ENCODE measurements at places on chromosomes 13 and 19.

GRCh38 chr19:35753634-35754369 is 3.0 kb downstream of the HSPB6 start:
- no peak for DNase-seq

DNA sequence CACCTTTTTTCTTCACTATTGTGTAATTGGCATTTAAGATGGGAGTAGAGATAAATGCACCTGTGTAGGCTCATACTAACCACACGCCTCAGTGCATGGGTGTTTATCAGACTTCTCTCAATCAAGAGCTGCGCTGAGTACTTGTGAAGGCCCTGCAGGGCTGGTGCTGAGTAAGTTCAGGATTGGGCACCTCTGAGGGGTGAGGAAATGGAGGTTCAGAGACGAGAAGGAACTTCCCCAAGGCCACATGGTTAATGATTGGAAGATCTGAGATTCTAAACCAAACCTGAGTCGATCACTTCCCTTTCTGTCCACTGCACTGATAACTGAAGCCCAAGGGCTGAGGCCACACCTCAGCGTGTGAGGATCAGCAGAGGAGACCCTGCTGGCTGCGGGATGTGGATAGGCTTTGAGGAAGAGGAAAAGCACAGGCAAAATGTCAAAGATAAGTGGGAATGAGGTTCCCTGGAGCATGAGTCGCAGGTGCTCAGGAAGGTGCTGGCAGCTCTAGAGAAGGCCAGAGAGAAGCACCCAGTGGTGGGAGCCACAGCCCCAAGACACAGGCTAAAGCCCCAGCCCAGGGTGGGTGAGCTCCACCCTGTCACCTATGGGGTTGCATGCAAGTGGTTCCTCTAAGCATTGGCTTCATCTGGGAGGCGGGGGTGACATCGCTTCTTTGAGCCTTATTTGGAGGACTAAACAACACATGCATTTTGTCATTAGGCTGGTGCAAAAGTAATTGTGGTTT is 32.3 kb upstream of the GJB6 start:
- DNase-seq, result no peak

DNA sequence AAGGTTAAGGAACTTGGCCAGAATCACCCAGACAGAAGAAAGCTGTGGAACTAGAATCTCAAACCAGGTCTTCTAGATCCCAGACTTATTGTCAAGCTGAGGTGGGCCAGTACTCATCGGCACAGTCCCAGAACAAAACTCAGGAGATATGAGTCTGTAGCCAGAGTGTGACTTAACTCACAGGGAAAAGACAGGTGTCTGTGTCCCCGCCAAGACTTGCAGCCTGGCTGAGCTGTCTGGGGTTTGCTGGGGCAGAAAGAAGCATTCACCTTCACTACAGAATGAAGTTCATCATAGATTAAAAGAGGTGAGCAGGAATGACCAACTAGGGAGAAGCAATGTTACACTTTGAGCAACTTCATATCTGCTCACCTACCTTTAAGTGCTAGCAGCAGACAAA is 257.2 kb downstream of the FOXO1 start:
- no peak for DNase-seq

GRCh38 chr13:108877300-108877699 is 247.9 kb downstream of the MYO16 start:
- no peak for DNase-seq

GRCh38 chr19:6718741-6719539 is 1.5 kb downstream of the C3 start:
- peak; percentile 44 for DNase-seq

DNA sequence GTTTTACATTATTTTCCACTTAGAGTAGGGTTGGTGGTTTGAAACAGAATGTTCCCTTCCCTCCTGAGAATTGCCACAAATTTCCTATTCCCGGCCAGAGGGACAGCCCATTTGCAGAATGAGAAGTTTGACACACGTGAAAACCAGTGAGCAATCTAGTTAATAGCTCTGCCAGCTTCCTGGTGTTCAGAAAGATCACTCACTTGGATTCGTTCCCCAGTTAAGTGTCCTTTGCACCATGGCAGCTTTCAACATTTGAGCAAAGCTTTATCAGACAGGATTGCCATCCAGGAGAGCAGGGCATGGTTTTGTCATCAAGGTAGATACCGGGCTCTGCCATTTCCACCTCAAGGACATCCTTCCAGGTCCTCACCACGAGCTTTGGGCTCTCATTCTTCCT is 28.2 kb downstream of the RASL11A start:
- no peak for DNase-seq

DNA sequence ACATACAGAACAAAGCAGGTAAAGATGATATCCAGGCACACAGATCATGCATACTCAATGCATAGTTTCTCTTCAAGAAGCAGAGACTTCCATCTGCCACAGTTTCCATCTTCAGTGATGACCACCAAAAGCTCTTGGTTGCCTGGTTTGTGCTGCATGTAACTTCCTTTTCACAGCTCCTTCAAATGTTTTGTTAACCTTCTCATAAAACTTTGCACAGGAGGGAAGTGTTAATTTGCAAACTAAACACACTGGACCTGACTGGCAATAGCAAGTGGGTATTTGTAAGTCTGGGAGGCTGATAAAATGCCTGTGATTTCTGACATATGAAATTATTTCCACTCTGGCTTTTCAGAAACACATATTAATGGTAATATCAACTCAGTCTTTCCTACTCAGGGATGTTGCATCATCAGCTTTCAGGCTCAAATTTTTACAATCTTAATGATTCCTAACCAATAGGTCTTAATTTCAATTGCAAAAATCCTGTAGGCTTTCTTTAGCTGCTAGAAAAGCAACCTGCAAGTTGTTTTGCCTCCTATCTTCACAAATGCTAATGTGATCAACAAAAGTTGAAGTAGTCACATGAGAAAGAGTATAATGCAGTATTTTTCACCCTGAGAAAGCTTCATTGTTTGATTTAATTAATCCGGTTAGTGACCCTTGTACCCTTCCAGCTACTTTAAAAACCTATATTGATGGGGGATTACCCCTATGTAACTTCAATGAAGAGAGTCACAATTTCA is 575.6 kb downstream of the DIAPH3 start:
- DNase-seq, result no peak

DNA sequence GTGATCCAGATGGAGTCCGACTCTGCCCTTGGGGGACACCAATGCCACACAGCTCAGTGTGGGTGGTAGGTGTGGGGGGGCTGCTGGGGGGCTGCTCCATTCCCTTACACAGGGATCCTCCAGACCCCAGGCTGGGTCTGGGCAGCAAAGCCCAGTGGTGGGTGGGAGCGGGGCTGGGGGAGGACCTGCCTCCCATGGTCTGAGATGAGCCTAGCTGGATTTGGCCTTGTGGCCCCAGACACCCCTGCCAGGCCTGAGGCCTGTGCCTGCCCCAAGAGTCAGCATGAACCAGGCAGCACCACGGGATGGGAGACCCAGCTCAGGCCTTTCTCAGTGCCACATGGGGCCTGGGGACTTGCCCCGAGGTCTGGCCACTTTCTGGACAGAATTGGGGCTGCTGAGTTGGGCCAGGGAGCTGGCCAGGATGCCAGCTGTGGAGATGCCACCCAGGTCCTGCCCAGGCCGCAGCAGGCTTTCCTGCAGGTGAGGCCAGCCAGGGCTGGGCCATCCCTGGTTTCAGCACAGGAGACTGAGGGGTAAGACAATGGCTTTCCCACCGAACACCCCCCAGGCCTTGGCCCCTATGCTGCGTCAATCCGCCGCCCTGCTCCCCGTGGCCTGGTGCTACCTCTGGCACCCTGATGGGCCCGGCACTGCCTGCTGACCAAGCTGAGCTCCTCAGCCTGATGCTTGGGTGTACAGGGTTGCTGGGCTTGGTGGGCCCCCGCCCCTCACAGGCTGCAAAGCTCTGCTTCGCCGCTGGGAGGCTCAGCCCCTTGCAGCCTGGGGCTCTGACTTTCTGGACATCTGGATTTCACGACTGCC is 24.2 kb downstream of the CEBPG start:
- no peak for DNase-seq

DNA sequence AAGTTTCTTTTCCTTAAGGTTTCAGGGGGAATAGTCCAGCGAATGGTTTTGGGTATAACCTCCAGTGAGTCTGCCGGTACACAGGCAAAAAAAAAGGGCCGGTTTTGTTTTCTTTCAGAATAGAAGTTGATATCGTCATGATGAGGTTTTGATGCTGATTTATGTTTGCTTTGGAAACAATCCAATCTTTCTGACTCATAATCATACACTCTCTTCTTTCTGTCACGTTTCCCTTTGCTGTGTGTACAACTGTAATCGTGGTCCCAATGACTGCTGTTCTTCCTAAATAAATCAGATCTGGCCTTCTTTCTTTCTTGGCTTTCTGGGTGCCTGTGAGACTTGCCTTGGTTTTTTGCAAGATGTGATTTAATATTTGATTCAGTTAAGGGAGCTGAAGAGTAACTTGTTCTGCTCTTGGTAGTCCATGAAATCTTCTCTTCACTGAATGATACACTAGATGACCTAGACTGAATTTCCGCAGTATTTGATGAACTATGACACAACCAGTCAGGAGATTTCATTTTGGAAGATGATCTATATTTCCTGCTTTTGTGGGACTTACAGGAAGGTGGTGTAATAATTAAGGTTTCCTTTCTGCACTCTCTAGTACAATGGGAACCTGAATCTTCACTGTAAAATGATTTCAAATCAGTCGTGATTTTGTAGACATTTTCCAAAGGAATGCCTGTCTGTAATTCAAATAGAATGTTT is 34.9 kb upstream of the METTL21C start:
- DNase-seq, result no peak

DNA sequence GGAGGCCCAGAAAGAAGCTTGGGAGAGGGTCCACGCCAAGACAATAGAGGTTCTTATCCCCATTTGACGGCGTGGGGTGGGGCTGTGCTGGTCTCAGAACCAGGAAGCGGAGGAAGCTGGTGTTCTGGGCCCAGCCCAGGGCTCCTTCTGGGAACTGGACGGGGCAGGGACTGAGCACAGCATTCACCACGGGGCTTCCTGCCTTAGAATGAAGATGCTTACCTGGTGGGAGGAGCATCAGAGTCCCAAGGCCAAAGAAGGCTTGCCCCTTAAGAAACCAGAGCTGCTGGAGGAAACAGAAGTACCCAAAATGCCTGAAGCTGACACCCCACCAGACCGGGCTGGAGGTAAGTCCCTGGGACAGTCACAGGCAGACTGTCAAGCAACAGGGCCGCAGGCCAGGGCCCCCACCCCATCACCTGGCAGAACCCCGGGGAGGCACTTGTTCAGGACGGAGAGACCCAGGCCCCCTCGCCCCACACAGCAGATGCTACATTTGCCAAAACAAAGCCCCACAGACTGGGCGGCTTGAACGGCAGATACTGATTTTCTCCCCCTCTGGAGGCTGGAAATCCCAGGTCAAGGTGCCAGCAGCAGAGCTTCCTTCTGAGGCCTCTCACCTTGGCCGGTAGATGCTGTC is 17.8 kb upstream of the IGLON5 start:
- DNase-seq, result no peak

DNA sequence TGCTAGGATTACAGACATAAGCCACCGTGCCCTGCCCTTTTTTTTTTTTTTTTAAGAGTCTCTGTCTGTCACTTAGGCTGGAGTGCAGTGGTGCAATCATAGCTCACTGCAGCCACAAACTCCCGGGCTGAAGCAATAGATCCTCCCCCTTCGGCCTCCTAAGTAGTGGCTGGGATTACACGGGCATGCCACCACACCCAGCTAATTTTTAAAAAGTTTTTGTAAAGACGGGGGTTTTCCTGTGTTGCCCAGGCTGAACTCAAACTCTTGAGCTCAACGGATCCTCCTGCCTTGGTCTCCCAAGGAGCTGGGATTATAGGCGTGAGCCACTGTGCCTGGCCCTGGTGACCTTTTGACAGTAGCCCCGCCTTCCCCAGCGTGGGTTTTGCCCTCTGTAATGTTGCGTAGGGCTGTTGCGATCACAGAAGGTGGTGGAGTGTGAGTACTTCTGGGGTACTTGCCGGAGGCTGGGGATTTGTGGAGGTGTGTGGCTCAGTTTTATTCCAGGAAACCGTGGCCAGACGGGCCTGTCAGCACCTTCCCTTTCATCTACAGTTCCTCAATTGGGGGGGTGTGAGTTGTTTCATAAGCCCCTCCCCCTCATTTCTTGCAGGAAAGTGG is 11.6 kb upstream of the RETN start:
- no peak for DNase-seq

- no peak for DNase-seq
These were observed 15.5 kb downstream of the ZNF443 start for GRCh38 chr19:12425236-12425887.

DNA sequence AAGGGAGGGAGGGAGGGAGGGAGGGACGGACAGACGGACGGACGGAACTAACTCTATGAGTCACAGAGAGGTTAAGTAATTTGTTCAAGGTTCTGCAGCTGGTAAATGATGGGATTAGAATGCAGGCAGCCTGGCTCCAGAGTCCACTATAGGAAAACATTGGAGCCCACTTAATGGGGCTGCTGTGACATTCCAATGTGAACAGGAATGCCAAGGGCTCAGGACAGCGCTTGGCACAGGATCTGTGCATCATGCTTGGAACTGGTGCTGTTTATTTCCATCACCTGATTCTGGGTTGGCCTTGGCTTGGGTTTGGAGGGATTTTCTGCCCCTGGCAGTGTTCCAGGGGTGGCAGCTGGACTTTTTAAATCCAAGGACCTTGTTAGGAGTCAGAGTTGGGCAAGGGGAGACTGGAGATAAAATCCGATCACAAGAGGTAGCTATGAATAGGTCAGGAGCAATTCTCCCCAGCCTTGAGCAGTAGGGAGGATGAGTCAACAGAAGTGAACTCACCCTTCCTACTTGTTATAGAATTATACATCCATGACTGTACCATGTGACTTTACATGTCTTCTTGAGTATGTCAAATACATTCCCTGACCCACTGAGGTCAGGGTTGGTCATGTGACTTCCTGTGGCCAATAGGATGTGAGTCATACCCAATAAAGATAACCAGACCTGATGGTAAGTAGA is 7.8 kb upstream of the HIF3A start:
- no peak for DNase-seq

DNA sequence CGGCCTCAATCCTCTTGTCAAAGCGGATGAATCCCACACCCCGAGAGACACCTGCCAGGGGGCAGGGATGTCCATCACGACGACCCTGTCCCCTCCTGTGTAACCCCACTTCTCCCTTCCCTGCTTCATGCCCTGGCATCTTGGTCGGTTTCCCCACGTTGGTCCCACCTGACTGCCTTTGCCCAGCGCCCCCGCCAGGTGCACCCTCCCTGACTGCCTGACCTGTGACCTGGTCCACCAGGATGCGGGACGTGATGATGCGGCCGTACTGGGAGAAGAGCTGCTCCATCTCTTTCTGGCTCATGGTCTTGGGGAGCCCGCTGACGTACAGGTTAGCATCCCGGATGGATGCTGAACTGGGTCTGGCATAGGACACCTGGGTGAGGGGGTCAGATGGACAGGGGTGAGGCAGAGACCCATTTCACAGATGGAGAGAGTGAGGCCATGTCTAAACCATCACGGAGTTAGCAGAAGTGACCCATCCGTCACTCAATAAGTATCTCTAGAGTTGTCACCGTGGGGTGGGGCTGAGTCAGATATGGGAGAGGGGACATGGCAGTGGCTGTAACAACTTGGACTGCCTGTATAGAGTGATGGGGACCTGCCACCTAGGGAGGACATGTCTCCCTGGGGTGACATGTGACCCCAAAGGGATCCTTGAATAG is 22.5 kb downstream of the ELAVL3 start:
- DNase-seq, result no peak

- DNase-seq, result no peak
These were observed 50.9 kb downstream of the SOX21 start for GRCh38 chr13:94661406-94661805.

Data from caudate nucleus (tissue), 63 donors.